ENCODE measurements at places on chromosomes 6 and 20. TPM values are rescaled to one million over a fixed set of nuclear protein-coding genes. Genes with fewer than 3 reads are reported as not detected.
A peak's percentile ranks its signal among the peaks of the same experiment; 100 is the strongest.

Gene REM1
- 0.81 TPM for polyA plus RNA-seq

Gene MOG
- 0.07 TPM for polyA plus RNA-seq

- DNase-seq, result peak; percentile 48
Measured at GRCh38 chr20:51631011-51631950, 88.8 kb upstream of the NFATC2 start.

- no peak for DNase-seq
Measured at GRCh38 chr6:12081771-12082170, 69.7 kb downstream of the HIVEP1 start.

DNA sequence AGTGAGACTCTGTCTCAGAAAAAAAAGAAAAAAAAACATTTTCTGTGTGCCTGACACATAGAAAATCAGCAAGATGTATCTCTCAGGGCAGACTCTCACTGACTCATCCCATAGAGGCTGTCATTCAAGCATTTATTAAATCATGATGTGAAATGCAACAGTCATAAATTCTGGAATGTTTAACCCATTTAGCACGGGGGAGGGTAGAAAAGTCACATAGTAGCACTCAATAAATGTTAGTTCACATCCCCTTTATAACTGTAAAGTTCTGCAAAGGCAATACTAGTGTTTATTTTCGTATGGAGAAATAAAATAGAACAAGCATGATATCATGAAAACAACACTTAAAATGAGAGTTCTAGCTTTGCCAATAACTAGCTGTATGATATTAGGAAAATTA lies 15.5 kb upstream of the CARMIL1 start:
- no peak for DNase-seq

GRCh38 chr20:44409132-44409600 lies 53.7 kb downstream of the HNF4A start:
- DNase-seq, result no peak

Gene RFX6
- polyA plus RNA-seq, result 0.73 TPM

- DNase-seq, result no peak
Measured at GRCh38 chr20:18623156-18623910, 35.5 kb downstream of the DTD1 start.

Gene GPX5
- not detected for polyA plus RNA-seq

GRCh38 chr20:35225319-35226125 lies 968 bp upstream of the MMP24 start:
- peak; percentile 5 for DNase-seq

Gene CST5
- polyA plus RNA-seq, result 0.16 TPM

- no peak for DNase-seq
Measured at GRCh38 chr20:21512634-21513180, 1.2 kb downstream of the NKX2-2 start.

DNA sequence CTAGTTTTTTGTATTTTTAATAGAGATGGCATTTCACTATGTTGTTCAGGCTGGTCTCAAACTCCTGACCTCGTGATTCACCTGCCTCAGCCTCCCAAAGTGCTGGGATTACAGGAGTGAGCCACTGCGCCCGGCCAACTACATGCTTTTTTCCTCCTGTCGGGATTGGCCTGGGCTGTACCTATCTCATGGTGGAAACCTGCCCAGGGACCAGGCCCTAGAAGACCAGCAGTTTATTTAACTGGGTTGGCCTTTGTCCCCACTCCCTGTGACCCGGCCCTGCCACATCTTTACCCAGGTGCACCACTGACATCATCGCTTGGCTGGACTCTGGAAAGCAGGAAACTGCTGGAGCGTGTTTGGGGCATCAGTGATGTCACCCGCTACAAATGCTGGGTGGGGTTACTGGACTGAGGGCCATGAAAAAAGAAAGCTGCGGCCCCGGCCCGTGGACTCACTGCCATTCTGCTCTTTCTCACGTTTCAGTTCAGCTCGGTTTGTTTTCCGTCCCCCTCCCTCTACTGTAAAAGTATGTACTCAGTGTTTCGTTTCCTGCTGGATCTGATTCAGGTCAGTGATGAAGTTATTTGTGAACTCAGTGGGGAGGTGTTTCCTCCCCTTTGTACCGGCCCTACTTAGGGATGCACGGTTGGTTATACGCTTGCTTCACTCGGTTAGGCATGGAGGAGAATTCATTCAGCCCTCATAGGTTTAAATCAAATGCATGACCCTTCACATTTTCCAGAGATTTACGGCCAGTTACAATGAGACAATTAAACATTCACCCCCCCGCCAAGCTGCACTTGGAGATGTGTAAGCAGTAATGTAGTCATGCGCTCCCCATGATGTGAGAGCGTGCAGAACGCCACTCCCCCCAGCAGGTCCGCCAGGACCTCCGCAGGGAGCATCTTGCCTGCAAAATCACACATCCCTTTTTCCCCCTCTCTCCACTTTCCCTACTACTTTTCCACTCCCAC lies 179.3 kb downstream of the MTHFD1L start:
- peak; percentile 89 for DNase-seq

Gene DNAH8
- not detected for polyA plus RNA-seq

GRCh38 chr6:161227004-161227960 lies 46.6 kb downstream of the AGPAT4 start:
- no peak for DNase-seq

GRCh38 chr6:129543981-129544380 lies 166.0 kb downstream of the ARHGAP18 start:
- no peak for DNase-seq

DNA sequence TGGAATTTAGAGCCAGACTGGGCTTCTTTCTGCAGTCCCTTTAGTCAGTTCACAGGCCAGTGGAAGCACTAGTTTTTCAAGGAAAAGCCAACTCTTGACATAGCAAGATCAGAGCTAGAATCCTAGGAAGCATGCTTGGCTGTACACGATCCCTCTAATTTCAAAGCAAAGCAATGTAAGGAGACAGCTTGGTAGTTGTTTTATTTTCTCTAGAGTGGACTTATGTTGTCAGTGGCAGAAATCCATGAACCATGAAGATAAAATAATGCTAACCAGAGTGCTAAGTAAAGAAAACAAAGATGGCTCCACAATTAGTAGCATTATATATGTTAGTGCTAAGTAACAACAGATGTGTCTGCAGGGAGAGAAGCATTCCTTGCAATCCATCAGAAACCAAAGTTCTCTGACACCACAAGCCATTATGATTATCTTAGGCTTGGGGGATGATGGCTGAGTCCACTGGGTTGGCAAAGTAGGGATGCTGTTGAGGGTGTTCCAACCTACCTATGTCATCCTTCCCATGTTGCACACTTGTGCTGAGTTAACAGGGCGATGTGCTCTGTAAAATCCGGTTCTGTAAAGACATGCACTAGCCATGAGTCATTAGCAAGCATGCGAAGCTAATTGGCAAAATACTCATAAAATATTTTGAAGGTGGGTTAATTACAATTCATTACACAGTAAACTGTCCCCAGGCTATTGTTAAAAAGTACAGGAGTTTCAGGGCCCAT lies 115.2 kb downstream of the BMP2 start:
- DNase-seq, result no peak

Gene SRSF12
- polyA plus RNA-seq, result 1.3 TPM

Gene ARMC2
- 4.1 TPM for polyA plus RNA-seq

DNA sequence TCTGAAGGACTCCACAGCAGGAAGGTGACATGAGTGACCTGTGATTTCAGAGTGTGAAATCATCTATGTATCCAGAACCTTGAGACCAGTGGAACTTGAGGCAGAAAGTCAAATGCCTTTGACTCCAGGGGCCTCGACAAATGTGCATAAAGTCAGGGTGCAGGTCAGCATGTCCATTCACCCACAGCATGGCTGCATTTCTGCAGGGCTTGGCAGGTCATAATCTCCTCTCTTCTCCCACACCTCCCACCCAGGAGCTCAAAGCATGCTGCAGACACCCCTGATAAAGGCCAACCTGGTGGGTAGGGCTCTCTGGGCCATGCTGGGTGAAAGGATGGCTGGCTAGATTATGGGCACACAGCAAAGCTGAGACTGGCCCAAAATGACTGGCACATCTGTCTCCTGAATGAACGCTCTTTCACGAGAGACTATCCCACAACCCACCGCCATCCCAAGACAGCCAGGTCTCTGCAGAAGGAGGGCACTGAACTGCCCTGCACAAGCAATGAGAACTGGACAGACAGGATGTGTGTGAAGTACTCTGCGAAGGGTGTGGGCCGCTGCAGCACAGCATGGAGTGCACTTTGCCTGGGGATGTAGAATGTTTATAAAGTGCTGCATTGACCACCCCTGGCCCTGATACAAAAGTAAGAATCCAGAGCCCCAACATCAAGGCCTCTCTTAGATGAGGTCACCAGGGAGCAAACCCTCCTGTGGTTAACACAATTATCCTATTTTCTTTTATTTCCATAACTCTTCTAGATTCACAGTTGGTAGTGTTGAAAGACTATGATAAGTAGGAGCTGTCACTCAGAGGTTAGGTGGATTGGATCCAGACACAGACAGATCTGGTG lies 78.2 kb upstream of the NXT1 start:
- DNase-seq, result no peak

GRCh38 chr6:170311696-170312095 lies 5.1 kb downstream of the FAM120B start:
- no peak for DNase-seq

DNA sequence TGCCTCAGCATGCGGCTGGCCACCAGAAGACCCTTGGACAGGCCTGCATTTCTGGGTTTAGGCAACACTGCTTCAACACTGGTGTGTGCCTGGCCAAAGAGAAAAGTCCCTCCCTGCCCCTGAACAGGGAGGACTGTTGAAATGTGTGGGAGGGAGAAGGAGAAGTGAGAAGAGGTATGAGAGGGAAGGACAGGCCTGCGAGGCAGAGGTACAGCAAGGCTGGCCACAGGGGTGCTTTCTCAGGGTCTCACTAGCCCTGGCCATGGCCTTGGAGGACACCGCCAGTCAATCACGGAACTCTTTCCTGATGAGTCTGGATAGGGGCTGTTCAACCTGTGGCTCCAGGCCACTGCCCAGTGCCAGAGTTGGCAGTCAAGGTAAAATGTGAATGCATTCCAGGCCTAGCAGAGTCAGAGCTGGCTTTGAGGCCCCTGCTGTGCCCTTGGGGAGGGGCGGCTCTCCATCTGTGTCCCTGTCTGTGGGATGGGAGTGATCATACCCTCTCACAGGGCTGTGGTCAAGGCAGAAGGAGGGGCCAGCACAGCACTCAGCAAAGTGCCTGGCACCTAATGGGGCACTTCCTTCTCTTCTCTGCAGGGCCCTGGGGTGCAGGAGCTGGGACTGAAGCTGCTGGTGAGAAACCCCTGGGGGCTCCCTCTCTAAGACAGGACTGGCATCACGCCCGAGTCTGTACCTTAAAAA lies 43.2 kb upstream of the CDH22 start:
- DNase-seq, result no peak

Gene SPEF1
- polyA plus RNA-seq, result not detected

DNA sequence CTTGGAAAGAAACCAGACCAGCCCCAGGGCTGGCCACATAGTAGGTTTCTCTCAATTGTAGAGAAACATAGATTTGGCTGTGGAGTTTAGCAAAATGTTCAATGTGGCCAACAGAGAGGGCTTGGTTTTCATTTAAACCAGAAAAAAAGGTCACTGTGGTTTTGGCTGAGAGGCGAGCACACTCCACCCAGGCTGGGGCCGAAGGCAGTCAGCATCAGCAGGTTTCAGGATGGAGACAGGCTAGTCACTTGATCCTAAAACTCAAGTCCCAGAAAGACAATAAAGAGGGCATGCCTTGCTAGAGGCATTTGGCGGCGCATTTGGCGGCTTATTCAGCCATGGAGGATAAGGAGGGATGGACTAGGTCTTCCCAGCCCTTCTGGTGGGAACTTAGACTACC lies 73.1 kb downstream of the PRND start:
- DNase-seq, result no peak

GRCh38 chr6:161056451-161056850 lies 64.9 kb downstream of the MAP3K4 start:
- no peak for DNase-seq

Gene CST7
- 0.89 TPM for polyA plus RNA-seq

Gene SYTL3
- polyA plus RNA-seq, result 3.6 TPM

DNA sequence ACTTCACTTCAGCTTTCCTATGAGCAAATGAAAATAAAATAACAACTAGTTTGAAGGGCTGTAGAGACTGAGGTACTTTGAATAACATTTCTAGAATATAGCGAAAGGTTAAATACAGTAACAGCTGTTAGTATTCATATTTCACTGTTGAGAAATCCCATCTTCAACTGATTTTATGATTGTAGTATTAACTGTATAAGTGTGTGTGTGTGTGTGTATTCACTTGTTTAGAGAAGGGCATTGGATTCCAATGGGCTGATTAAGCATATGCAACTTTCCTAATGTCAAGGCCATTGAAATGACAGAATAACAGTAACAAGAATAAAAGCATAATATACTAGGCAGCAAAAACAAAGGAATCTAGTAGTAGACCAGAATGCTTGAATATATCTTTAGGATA lies 957.5 kb upstream of the EPHA7 start:
- DNase-seq, result no peak

DNA sequence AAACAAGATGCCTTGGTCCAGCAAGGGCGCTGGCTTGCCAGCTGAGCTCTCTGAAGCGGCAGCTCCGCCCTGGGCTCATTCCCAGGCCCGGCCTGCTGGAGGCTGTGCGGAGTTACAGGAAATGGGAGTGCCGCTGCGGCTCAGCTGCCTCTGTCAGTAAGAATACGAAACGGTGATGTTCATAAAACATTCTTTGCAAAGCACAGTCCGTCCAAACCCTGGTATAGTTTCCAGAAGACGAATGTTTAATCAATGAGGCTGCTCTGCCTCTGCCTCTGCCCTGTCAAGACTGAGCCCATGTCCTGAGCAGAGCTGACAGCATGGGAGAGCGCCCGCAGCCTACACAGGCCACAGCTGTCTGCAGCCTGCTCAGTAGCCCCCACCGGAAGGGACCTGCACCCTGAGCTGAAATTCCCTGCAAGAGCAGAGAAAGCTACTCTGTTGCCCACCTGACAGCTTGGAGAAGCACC lies 153.3 kb upstream of the SNX9 start:
- peak; percentile 64 for DNase-seq

Gene PACRG
- polyA plus RNA-seq, result 0.49 TPM

- no peak for DNase-seq
Measured at GRCh38 chr20:15840636-15841301, 732.5 kb downstream of the KIF16B start.
